Large intestine (tissue), 12 donors: ENCODE measurements at places on chromosomes 1 and 21. TPM values are rescaled to one million over a fixed set of nuclear protein-coding genes. Genes with fewer than 3 reads are reported as not detected.

Gene FCER1G
- polyA plus RNA-seq, result 35.9 TPM

Gene DIO1
- polyA plus RNA-seq, result 0.58 TPM

Gene LORICRIN
- polyA plus RNA-seq, result not detected

Gene C1orf226
- 17.1 TPM for polyA plus RNA-seq

Gene CA14
- 0.81 TPM for polyA plus RNA-seq

Gene CCDC24
- 23.4 TPM for polyA plus RNA-seq

Gene COL24A1
- polyA plus RNA-seq, result 1.6 TPM

Gene TSPEAR
- 0.55 TPM for polyA plus RNA-seq

Gene PRAMEF4
- polyA plus RNA-seq, result not detected

Gene MAEL
- polyA plus RNA-seq, result 0.19 TPM

Gene TTC4
- polyA plus RNA-seq, result 22.4 TPM

Gene UTS2
- polyA plus RNA-seq, result 0.36 TPM

Gene SHISAL2A
- 0.58 TPM for polyA plus RNA-seq

Gene VHLL
- polyA plus RNA-seq, result not detected
